ENCODE measurements at places on chromosomes 12 and 14.

DNA sequence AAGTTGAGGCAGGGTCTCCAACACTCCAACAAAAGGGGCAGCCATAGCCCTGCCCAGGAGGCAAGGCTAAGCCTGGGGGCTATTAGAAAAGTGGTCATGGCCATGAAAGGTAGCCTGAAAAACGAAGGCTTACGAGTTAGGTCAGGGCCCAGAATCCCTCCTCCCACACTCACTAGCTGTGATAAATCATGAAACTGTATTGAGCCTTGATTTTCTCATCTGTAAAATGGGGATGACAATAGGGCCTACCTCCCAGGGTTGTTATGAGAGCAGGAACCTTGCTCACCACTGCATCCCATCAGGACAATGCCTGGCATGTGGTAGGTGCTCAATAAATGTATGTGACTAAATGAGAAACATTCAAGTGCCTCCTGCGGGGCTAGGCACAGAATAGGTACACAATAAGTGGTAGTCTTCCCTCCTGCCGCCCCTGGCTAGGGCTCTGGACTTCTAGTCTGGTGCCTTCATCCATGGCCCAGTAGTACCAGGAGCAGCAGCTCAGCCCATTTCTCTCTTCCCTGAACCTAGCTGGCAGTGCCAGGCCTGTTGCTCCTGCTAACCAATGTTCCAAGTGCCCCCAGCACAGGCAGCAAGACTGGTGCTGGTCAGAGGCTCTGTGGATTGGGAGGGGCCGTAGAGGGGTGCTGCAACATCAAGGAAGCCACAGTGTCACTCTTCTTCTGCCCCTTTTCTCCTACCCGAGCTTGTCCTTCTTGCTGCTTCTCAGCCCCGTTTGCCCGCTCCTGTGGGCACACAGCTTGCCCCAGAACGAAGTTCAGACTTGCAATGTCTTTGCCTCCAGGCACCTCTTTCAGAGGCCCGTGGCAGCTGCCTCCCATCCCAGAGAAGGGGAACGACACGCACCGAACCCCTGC is 7.8 kb downstream of the PGF start:
- no peak for DNase-seq

DNA sequence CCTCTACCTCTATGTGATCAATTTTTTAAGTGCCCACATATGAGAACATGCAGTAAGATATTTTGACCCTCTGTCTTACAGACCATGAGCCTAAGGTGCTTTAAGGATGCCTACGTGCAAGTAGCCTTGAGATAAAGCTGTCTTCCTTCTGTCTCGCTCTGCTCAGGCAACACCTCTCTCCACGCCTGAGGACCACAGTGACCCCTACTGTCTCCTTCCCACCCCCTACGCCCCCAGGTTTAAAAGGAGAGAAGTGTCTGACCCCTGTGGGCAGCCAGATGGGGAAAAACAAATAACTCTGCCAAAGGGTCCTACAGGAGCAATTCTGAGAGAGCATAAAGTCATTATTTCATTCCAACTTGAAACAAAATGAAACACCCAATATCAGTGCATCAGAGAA is 286.4 kb upstream of the TMEM132C start:
- no peak for DNase-seq

GRCh38 chr12:57347284-57347683 is 83.6 kb downstream of the R3HDM2 start:
- DNase-seq = no peak

GRCh38 chr12:94587266-94588241 is 62.8 kb downstream of the TMCC3 start:
- DNase-seq = no peak

- no peak for DNase-seq
Observed at GRCh38 chr12:113295886-113296556, 38.9 kb downstream of the SLC8B1 start.

GRCh38 chr14:86404989-86405649 is 875.2 kb downstream of the FLRT2 start:
- no peak for DNase-seq

DNA sequence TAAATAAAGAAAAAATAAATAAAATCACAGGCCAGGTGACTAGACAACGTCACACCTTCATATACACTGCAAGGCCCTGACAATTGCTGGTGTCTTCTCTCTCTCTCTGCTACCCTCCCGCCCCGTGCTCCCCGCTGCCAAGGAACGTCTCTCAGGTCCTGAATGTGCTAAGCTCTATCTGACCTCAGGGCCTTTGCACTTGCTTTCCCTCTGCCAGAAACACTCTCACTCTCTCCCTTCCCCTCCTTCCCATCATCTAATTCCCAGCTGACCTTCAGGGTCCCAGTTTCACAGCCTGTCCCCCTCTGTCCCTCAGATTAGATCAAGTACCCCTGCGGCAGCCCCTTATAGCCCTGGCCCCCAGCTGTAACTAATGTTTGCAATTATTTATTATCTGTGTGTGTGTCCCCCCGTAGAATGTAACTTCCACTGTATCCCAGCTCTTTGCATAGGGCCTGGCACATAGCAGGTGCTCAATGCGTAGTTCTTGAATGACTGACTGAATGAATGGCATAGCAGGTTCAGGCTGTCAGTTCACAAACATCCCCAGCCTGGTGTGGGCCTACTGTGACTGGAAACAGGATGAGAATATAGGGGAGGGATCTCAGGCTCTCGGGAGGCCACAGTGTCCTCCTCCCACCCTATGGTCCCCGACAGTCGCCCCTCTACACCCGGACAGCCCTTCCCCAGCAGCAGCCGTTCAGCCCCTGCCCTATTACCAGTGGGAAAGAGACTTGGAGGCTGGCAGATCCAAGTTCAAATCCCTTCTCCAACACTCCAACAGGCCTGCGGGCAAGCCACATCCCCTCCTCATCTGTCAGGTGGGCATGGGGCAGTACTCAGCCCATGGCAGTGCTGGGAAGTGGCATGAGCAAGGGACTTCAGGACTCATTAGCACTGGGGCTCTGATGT is 6.6 kb downstream of the BEGAIN start:
- no peak for DNase-seq

DNA sequence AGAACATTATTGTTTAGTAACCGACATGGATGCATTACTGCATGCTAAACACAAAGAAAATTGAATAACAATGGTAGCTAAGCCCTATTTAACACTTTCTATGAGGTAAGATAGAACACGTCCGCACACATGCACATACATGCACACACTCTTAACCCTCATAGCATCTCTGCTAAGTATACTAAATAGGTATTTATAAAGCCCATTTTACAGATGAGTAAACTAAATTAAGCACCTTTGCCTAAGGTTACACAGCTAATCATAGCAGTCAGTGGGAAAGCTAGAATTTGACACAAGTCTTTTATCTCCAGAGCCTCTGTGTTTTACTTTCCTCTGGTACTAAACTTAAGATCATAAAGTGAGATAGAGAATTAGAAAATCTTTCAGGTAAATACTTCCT is 435.0 kb downstream of the EGLN3 start:
- no peak for DNase-seq

DNA sequence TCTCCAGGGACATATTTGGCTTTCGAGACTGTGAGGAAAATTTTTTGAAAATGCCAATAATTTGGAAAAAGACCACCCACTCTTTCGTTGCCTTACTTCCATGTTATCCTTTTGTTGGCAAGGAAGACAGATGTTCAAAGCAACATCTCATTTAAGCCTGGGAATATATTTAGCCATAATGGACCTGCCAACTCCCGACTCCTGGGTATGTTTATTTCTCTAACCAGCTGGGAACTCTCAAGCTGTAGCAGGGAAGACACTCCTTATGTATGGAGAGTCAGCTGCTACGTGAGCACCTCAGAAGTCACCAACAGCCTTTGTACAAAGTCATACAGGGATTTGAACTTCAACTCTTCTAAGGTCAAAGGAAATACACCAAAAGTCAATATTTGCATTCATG is 96.5 kb upstream of the DAAM1 start:
- DNase-seq = no peak

DNA sequence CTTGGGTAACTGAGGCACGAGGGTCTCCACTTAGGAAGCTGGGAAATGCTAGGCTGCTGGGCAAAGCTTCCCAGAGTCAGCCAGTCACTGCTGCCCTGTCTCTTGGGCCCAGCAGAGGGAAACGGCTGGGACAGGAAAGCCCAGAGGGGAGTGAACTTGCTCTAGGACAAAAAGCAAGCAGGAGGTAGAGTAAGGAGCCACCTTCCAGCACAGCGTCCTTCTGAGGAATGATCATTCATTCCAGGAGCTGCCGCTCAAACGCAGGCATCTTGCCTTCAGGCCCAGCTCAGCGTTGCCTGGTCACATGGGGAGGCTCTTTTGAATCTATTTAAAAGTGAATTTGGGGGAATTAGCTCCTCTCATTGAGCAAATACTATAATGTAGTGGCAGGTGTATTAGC is 118.6 kb downstream of the CRACR2A start:
- no peak for DNase-seq

DNA sequence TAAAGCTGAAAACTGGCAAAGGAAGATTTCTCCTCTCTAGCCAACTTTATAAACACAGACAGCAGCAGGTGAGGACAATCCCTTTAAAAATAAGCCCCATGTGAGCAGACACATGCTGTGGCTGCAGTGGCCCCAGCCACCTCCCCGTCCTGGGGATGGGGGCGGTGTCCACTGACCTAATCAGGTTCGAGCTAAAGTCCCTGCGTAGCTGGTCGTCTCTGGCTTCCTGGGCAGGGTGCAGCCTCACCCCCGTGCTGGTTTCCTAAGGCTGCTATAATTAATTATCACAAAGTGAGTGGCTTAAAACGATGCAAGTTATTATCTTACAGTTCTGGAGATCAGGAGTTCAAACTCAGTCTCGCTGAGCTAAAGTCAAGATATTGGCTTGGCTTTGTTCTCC is 1.0 kb downstream of the BDKRB1 start:
- DNase-seq = no peak

DNA sequence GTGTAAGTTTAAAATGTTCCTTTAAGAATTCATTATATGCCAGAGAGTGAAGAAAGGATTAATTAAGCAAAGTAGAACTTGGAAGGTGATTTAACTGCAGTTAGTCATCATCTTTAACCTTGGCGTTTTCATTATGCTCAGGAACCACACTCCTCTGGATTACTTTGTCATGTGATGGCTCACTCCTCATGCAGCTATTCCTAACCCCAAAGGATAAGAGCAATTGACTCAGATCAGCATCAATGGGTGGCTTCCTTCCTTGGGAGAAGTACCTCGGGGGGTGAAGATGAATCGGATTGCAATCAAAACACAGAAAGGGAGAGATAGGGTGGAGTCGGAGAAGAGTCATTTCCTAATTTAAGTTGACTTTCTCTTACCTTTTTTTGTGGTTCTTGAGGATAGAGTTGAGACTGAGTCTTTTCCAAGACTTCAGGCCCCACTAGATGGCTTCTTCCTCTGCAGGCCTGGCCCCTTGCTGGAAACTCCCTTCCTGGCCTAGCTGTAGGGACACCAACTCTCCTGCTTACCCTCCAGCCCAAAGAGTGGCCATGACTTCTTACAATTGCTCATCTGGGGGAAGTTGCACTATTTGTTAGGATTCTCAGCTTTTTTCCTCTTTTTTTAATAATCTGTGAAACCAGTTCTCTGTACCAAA is 238.6 kb upstream of the DDHD1 start:
- DNase-seq = no peak

DNA sequence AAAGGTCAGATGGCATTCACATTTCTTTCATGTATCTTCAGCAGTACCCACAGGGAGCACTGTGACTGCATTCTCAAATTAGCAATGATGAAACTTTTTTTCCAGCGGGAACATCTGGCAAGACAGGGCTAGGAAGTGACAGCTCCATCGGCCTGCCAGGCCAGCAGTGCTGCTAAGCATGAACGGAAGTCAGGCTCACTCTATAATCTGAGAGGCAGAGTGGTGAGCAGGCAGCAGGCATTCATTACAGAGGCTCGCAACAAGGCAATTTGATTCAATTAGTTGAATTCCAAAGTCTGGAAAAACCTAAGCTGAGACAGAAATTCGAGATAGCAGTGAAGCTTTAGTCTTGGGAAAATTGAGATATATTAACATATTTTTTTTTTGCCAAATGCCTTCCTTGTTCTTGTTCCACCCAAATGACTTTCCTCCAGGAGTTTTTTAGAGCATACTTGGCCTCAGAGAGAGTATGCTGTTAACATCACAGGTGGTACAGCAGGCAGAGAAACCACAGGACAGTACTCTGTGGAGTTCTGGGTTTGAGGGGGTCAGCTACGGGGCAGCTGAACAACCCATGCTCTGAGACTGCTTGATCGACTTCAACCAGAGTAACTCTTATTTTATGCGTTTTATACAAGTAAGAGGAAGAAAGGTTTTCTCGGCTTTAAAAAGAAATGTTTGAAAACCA is 414.9 kb downstream of the APAF1 start:
- no peak for DNase-seq

DNA sequence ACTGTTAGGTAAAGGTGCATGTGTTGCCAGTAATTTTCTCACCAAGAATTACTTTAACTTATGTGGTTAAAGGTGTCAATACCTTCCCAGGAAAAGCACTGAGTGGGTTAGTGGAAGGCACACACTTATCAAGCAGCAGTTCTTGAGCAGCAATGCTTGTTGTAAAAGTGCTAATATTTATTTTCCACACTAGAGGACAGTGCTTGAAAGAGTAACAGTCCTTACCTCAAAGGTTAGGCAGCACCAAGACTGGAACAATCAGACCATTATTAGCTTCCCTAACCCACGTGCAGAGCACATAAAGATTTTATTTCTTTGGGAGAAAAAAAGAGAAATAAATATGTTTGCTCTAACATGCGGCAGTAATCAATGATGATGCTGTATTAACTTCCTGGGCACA is 48.8 kb upstream of the KRR1 start:
- DNase-seq = no peak

DNA sequence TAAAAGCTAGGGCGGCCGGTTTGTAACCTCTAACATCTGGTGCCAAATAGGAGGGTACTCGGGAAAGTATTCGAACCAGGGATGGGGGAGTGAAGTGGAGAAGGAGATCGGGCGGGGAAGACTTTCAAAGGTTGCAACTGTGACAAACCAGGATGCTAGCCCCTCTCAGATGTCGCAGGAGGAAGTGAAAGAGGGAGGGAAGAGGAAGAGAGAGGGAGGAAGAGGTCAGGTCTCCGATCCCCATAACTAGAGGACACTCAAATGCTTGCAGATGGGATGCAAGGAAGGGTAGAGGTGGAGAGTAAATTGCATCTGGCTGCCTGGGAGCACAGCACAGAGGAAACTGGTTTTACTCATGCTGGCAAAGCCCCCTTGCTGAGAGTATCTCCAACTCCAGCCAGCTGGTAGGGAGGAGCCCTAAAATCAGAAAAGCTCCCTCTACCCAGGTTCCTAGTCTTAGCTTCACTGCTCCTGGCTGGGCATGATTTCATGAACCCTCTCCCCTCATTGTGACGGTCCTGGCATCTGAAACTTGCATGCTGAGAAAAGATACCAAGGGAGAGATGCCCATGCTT is 696.7 kb upstream of the TBX3 start:
- no peak for DNase-seq

GRCh38 chr12:97300891-97301290 is 161.7 kb upstream of the RMST start:
- DNase-seq = no peak

- DNase-seq = no peak
Observed at GRCh38 chr14:104343294-104343625, 204.9 kb downstream of the KIF26A start.

Measured in CD4-positive, alpha-beta T cell (primary cell).